ENCODE measurements at places on chromosomes 1 and 21. TPM values are rescaled to one million over a fixed set of nuclear protein-coding genes. Genes with fewer than 3 reads are reported as not detected.

DNA sequence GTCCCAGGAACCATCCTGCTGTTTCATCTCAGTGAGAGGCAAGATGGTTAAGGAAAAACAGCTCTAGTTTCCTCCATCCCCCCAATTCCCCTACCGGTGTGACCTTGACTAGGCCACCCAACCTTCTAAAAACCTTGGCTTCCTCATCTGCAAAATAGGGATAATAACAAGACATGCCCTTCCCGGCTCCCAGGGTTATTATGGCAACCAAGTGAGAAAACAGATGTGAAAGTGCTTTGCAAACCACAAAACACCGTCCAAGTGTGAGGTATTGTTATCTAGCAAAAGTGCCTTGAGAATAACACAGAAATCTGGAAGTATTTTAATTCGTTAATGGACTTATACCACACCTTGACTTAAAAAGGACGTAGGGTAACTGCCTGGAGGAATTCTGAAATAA, 62.7 kb downstream of the ITPKB start:
- peak overlapping the region; percentile 93 for H3K27ac ChIP-seq
- H3K36me3 ChIP-seq: no peaks in the 10 kb centered on the region
- H3K4me3 ChIP-seq: no peak overlapping the region

Gene OR2T29
- not detected for polyA plus RNA-seq

Gene TNFRSF18
- polyA plus RNA-seq: not detected

DNA sequence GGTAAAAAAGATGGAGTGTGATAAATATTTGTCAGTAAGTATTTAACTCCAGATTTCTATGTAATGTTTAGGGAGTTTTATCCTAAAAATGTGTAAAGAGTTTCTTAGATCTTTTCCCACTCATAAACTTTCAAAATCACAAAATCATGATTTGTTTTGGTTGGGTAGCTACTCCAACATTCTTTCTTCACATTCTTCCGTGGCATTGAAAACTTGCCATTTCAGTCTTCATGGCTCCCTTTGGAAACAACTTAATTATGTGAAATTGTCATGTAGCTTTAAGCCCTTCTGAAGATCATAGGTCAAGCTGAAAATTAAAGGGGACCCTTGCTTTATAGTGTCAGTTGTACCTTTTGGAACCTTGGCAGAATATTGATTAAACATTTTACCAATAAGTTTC, 73.2 kb downstream of the ADGRL2 start:
- no peak for DNase-seq
- no peak overlapping the region for H3K27ac ChIP-seq
- H3K36me3 ChIP-seq: no peaks in the 10 kb centered on the region
- no peaks in the 10 kb centered on the region for H3K27me3 ChIP-seq
- H3K4me3 ChIP-seq: no peak overlapping the region
- H3K4me1 ChIP-seq: peaks cover 49% of the 10 kb centered on the region

Gene DNAJC28
- polyA plus RNA-seq: 4.3 TPM

- no peaks in the 10 kb centered on the region for H3K4me1 ChIP-seq
- H3K27ac ChIP-seq: no peak overlapping the region
- no peak for DNase-seq
- H3K4me3 ChIP-seq: no peak overlapping the region
These were observed 348.7 kb downstream of the PBX1 start for GRCh38 chr1:164907666-164908065.

DNA sequence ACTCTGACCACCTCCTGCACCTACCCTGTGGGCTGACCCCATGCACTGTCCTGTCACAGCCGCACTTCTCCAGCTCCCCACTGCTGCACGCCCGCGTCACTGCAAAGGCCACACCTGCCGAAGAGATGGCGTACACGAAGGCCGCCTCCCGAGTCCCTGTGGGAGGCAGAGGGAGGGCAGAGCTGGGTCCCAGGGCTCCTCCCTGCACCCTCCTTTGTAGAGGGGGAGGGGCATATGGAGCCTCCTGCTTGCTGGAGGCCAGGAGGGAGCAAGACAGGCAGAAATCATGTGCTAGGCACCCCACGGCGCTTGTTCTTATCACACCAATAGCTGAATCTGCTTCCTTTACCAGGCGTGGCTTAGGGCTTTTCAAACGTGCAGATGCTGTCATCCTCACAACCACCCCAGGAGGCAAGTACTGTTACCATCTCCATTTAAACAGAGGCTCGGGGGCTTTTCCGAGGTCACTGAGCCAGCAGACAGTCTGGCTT, 21.4 kb downstream of the WNT4 start:
- H3K27ac ChIP-seq: peak overlapping the region; percentile 18
- peaks cover 6% of the 10 kb centered on the region for H3K4me1 ChIP-seq
- peak; percentile 61 for DNase-seq
- H3K4me3 ChIP-seq: no peak overlapping the region
- peaks cover 38% of the 10 kb centered on the region for H3K36me3 ChIP-seq
- H3K27me3 ChIP-seq: no peaks in the 10 kb centered on the region

DNA sequence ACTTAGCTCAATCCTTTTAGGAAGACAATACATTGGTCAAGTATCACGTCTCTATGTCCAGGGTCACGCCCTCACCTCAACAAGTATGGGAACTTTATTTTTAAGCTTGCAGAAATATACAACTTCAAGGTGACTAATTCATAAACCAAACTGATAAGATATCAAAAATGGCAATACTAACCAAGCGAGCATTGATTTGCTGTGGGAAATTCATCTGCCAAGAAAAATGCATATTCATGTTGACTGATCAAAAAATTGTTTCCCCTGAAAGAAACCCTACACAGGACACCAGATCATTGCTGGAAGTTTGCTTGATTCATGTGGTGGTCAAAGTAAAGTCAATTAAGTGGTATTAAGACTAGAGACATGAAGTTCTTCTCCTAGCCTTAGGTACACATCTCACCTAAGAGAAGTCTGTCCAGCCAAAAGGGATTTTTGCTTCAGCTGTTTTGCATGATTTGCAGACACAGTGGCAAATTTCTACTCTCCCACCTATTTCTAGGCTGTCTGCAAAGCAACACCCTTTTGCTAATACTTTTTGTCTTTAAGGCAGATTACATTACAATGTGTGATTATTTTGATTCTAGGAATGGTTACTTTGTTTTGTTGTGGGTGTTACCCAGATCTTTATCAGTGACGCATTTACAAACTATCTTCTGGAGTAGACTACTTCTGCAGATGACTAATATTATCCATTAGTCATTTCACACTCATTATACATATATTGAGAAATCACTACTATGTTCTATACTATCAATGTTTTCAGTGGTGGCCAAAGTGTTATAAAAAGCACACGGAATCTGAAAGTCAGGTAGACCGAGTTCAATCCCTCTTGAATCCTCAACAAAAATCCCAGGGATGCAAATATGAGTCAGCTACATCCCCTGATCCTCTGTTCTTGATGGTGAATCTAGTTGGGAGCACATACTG, 12.4 kb downstream of the SAMSN1 start:
- H3K36me3 ChIP-seq: no peaks in the 10 kb centered on the region
- DNase-seq: no peak
- no peaks in the 10 kb centered on the region for H3K27me3 ChIP-seq
- no peak overlapping the region for H3K4me3 ChIP-seq
- peak overlapping the region; percentile 53 for H3K27ac ChIP-seq
- no peaks in the 10 kb centered on the region for H3K4me1 ChIP-seq

Gene ANKRD45
- 0.15 TPM for polyA plus RNA-seq

Gene SLC35A3
- polyA plus RNA-seq: 5.7 TPM

GRCh38 chr1:9805006-9805508, 18.7 kb downstream of the CLSTN1 start:
- H3K4me1 ChIP-seq: peaks cover 39% of the 10 kb centered on the region
- no peak overlapping the region for H3K27ac ChIP-seq
- H3K36me3 ChIP-seq: no peaks in the 10 kb centered on the region
- no peaks in the 10 kb centered on the region for H3K27me3 ChIP-seq
- no peak for DNase-seq

Gene KIAA0040
- 6.8 TPM for polyA plus RNA-seq

Gene AQP10
- polyA plus RNA-seq: not detected

DNA sequence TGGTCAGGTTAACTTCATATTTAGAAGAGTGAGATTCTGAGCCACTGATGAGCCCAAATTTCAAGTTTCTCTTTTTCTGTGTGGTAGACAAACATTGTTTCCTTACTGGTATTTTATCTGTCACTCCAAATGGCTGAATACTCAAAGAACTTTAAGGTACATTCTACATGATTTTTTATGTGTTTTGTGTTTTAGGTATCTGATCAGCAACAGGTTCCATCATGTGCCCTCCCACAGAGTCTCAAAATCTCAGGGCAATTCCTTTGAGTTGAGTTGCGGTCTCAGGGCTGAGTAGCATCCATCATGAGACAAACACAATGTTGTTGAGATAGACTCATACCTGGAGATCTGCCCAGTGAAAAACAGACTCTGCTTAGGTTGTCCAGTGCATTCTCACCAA, 14.7 kb upstream of the CEP350 start:
- H3K4me1 ChIP-seq: no peaks in the 10 kb centered on the region
- H3K27me3 ChIP-seq: no peaks in the 10 kb centered on the region
- no peak overlapping the region for H3K27ac ChIP-seq
- no peak overlapping the region for H3K4me3 ChIP-seq
- no peaks in the 10 kb centered on the region for H3K36me3 ChIP-seq

Gene TMEM52
- 6.2 TPM for polyA plus RNA-seq

- no peak overlapping the region for H3K4me3 ChIP-seq
- no peaks in the 10 kb centered on the region for H3K27me3 ChIP-seq
- H3K4me1 ChIP-seq: peaks cover 27% of the 10 kb centered on the region
- H3K27ac ChIP-seq: peak overlapping the region; percentile 31
- peak; percentile 86 for DNase-seq
These were observed 4.9 kb downstream of the ASAP3 start for GRCh38 chr1:23478896-23479665.

DNA sequence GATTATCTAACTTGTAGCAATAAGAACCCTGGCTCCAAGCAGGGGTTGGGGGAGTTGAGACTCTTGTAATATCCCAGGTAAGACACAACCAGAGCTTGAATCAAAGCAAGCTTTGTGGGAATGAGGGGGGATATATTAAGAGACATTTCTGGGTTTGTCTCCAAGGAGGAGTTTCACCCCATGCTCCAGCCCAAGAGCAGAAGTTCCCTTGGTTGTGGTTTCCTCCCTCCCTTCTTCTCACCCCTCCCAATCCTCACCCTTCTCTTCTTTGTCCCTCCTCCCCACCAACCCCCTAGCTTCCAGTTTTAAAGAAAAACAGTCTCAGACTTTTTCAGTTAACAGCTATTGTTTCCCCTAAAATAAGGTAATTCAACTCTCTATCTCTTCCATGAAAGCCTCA, 11.9 kb downstream of the TRAF3IP3 start:
- no peaks in the 10 kb centered on the region for H3K27me3 ChIP-seq
- no peak overlapping the region for H3K4me3 ChIP-seq
- no peak for DNase-seq
- H3K27ac ChIP-seq: peak overlapping the region; percentile 73
- H3K4me1 ChIP-seq: peaks cover 35% of the 10 kb centered on the region

DNA sequence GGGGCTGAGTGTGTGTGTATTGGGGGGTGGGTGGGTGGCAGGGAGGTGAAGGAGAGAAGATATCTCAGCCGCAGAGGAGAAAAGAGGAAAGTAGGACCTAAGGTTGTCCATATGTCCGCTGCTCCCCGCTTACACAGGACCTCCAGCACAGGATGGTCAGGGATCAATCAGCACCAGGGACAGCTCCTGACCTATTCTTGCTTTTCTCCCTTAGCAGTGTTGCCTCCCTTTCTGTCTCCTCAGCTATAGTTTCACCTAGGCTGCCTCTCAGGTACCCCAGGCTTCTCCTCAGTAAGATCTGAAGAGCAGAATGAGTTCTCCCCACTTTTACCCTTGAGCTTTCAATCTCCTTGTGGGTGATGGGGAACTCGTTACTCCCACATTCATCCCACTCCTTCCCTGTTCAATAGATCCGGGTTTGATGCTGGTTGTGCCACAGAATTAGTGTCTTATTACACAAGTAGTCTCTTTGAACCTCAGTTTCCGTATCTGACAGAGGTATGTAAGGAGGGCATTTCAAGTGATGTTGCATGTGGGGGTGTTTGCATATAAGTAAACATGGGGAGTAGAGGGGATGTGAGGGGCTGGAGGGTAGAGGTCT, 1.4 kb upstream of the DPH2 start:
- peaks cover 22% of the 10 kb centered on the region for H3K4me1 ChIP-seq
- no peak overlapping the region for H3K27ac ChIP-seq
- H3K27me3 ChIP-seq: no peaks in the 10 kb centered on the region
- H3K4me3 ChIP-seq: no peak overlapping the region
- peak; percentile 68 for DNase-seq
- H3K36me3 ChIP-seq: peaks cover 48% of the 10 kb centered on the region

Gene TFF3
- 27.8 TPM for polyA plus RNA-seq

Gene RGSL1
- polyA plus RNA-seq: not detected

GRCh38 chr1:26822737-26823395, 3.6 kb upstream of the ZDHHC18 start:
- no peaks in the 10 kb centered on the region for H3K27me3 ChIP-seq
- no peak overlapping the region for H3K4me3 ChIP-seq
- H3K4me1 ChIP-seq: peaks cover 35% of the 10 kb centered on the region
- DNase-seq: no peak
- no peak overlapping the region for H3K27ac ChIP-seq

Gene KIF1B
- 4.3 TPM for polyA plus RNA-seq

Measured in stomach (tissue), 19 donors.